ENCODE measurements at places on chromosomes 6 and 20.

- DNase-seq: no peak
Observed at GRCh38 chr20:3111507-3111906, 27.0 kb upstream of the AVP start.

- DNase-seq: no peak
Observed at GRCh38 chr20:8464368-8464767, 332.3 kb downstream of the PLCB1 start.

DNA sequence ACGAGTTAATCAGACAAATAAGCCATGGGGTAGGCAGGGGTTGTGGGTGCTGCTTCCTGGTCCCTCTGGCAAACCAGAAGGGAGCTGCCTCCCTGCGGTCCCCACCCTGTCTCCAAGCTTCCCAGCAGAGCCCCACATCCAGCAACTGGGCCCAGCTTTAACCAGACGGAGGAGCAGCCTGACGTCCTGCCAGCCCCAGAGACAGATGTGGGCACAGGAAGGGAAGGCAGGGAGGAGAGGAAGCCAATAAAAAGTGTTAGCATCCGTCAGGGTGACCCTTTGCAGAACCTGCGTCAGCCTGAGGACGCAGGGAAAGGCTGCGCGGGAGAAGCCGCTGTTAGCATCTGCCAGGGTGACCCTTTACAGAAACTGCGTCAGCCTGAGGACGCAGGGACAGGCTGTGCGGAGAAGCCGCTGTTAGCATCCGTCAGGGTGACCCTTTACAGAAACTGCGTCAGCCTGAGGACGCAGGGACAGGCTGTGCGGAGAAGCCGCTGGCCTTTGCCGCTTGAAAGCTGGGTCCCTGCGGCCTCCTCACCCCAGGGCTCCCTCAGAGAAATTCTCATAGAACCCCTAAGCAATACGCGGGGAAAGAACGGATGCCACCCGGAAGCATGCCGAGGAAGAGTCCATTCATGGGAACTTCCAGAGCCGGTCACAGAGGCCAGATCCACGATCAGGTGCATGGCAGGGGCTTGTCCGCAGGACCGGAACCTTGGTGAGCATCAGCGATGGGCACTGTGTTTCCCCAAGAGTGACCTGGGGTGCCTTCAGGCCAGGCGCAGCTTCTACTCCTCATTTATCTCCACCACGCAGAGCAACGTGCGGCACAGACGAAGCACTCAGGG lies 15.9 kb downstream of the DLL1 start:
- DNase-seq: no peak

- no peak for DNase-seq
Observed at GRCh38 chr20:23497536-23497935, 6.6 kb downstream of the CST8 start.

All from dermis microvascular lymphatic vessel endothelial cell (primary cell).